ENCODE measurements at places on chromosomes 1 and 21.

DNA sequence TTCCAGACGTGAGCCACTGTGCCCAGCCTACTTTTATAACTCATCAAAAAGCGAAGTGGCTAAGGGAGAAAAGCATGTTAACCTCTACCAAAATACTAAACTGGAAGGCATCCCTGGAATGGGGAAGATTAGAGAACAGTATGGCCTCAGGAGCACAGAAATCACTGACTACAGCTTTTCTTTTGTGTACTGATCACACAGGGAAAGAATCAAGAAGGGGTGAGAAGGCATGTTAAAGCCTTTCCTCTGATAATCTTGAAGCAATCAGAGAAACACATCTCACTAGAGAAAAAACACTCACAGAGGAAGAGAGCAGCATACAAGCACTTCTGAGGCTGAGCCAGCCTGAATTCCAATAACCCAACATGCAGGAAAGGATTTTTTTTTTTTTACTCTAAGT is 10.7 kb downstream of the PCAT6 start:
- no peak for DNase-seq

DNA sequence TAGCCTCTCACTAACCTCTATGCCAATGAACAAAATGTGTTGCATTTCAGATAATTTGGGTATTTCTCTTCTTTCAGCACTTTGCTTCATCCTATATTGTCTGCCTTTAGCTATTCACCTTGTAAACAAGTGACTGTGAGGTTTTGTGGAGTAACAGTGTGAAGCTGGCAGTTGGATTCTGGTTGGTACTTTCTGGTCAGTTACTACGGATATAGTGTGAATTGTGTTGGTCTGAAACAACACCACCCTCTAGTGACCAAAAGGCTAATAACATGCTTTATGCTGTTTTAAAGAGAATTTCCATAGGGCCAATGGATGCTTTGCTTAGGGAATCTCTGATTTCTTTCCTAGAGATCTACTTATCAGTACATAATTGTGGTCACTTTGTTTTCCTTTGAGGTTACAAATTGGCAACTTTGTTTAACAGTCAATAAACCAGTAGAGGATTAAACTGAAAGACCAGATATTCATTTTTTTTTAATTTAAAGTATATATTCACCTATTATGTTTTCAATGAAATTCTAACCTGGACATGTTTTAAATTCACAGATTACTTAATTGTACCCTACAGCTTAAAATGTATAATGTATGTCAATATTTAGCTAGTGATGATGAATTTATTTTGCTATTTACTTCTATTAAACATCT is 2.5 kb upstream of the PTGER3 start:
- DNase-seq = no peak

- DNase-seq = no peak
These were observed 185.7 kb downstream of the HIVEP3 start for GRCh38 chr1:41733021-41733420.

DNA sequence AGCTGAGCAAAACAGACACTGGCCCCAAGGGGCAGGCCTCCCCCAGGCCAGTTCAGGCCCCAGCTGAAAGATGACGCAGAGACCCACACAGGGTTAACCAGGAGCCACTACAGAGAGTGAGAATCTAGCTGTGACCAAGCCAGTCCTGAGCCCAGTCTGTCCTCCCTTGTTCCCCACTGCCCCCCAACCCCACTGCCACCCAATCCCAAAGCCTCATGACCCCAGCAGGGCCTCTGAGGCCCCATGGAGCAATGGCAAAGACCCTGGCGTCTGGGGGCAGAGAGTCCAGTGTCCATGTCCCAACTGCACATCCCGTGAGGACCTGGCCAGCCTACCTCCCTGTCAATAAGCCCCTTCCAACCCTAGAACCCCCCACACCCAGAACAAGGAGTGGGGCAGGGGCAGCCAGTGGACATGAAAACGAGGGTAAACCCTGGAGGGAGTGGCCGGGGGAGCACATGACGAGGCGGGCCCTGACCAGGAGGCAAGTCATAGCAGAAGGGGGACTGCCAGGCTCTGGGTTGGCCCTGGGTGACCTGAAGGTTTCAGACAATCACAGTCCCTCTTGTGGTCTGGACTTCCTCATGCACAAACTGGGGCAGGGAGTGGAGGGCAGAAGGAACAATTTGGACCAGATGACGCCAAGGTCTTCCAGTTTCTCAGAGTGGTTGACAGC is 100.5 kb downstream of the GLIS1 start:
- DNase-seq = peak; percentile 37

GRCh38 chr1:155777582-155777981 is 79.4 kb downstream of the GON4L start:
- no peak for DNase-seq

GRCh38 chr1:17118268-17118667 is 983 bp downstream of the PADI2 start:
- DNase-seq = no peak

GRCh38 chr1:213094446-213094845 is 43.4 kb downstream of the RPS6KC1 start:
- DNase-seq = no peak

DNA sequence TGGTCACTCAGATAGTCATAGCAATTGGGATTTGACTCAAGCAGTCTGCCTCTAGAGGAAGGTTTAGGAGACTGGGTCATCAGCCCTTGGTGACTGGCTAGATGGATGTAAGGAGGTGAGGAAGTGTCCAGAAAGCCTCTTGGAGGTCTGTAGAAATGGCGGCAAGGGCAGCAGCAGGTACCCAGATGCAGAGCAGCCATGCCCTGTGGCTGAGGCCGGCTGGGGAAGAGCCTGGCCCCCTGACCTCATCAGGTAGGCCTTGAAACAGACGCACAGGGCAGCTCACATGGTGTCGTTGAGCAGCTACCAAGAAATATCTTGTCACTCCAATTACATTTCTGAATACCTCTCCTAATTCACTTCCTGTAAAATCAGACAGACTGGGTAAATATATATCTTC is 98.2 kb downstream of the DMRTB1 start:
- no peak for DNase-seq

- DNase-seq = no peak
These were observed 30.8 kb downstream of the MRPL37 start for GRCh38 chr1:54230507-54231339.

DNA sequence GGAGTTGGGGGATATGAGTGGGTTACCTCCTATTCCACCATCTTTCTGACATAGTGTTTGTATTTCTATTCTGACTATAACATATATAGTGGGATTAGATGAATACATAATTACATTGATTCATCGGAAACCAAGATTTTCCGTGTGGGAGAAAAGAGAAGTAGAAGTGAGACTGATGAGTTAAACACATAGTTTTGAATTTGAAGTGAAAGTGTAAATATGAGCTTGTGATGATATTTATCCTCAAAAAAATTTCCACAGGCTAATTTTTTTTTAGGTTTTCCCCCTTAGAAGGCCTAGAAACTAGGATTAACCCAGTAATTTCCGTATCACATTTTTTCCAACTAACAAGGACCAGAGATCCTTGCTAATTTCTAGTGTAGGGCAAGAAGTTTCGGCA is 6.9 kb downstream of the CD1B start:
- no peak for DNase-seq

GRCh38 chr1:10759413-10760200 is 36.8 kb downstream of the CASZ1 start:
- no peak for DNase-seq

- no peak for DNase-seq
These were observed 89.0 kb downstream of the URB2 start for GRCh38 chr1:229714964-229715603.

All from Right ventricle myocardium inferior (tissue), 1 donor.